ENCODE measurements at places on chromosomes 3 and 15. TPM values are rescaled to one million over a fixed set of nuclear protein-coding genes. Genes with fewer than 3 reads are reported as not detected.

STARD5 gene
- 25.5 TPM for total RNA-seq

CD80 gene
- 0.26 TPM for total RNA-seq

NTRK3 gene
- 26.4 TPM for total RNA-seq

TEX9 gene
- total RNA-seq: 17.3 TPM

SLC2A2 gene
- not detected for total RNA-seq

SLC6A1 gene
- total RNA-seq: 3.2 TPM

CD200R1 gene
- 7.5 TPM for total RNA-seq

TMC3 gene
- total RNA-seq: 0.95 TPM

ZNF445 gene
- 20.7 TPM for total RNA-seq

ARRDC4 gene
- total RNA-seq: 36.7 TPM

LMCD1 gene
- total RNA-seq: 34.3 TPM

AGTR1 gene
- total RNA-seq: 8.1 TPM

MYO5C gene
- total RNA-seq: 11.6 TPM

SEMA3G gene
- total RNA-seq: 7.6 TPM

RASGRF1 gene
- total RNA-seq: 0.48 TPM

CPEB1 gene
- total RNA-seq: 4.7 TPM

ETV5 gene
- total RNA-seq: 12.8 TPM

GUCA1C gene
- not detected for total RNA-seq

LYSMD4 gene
- 19.1 TPM for total RNA-seq

CD47 gene
- total RNA-seq: 155 TPM

Data from urinary bladder (tissue), 4 donors.